ENCODE measurements at places on chromosomes 6 and 20.

- DNase-seq: no peak
- H3K4me1 ChIP-seq: no peaks in the 10 kb centered on the region
- no peak overlapping the region for H3K4me3 ChIP-seq
Measured at GRCh38 chr20:62339647-62340062, 27.5 kb downstream of the LAMA5 start.

DNA sequence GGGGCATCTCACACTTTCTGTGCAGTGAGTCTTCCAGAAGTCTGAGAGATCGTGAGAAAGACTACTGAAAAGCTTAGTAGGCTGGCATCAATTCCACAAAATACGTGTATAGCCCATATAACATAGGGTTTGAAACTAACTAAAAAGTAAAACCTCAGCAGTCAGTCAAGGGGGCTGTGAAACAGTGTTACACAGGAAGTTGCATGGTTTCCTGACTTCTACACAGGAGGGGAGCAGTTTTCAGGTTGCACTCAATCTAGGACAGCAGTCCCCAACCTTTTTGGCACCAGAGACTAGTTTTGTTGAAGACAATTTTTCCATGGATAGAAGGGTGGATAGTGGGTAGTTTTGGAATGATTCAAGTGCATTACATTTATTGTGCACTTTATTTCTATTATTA, 4.7 kb upstream of the LY86 start:
- no peaks in the 10 kb centered on the region for H3K27me3 ChIP-seq
- no peak for DNase-seq
- no peak overlapping the region for H3K27ac ChIP-seq
- H3K4me1 ChIP-seq: no peaks in the 10 kb centered on the region
- no peak overlapping the region for H3K4me3 ChIP-seq

- H3K4me3 ChIP-seq: no peak overlapping the region
- H3K36me3 ChIP-seq: no peaks in the 10 kb centered on the region
- H3K4me1 ChIP-seq: no peaks in the 10 kb centered on the region
- H3K27ac ChIP-seq: no peak overlapping the region
- no peaks in the 10 kb centered on the region for H3K27me3 ChIP-seq
Measured at GRCh38 chr6:124694139-124694705, 268.0 kb upstream of the RNF217 start.

DNA sequence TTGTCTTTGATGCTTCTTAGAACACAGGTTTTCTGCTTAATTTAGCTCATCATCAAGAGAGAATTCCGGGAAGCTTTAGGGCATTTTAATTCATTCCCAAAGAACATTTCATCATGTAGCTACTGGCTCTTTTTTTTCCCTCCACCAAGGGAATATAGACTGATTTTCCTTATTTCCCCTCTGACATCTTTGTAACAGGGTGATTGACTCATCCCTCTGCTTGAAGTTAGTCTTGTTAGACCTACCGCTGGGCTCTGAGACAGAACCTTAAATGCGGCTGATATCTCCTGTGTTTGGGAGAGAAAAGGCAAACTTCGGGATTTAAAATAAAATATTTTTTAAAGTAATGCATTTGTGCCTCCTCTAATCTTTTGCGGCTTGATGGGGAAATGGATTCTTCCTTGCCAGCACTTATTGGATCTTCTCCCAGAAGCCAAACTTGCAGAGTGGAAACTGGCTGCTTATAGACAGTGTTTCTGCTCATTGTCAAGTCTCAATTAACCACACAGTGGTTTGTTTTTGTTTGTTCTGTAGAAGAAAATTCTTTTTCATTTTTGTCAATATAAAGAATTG, 272.7 kb upstream of the PLCB4 start:
- no peak for DNase-seq
- no peaks in the 10 kb centered on the region for H3K36me3 ChIP-seq
- H3K4me1 ChIP-seq: no peaks in the 10 kb centered on the region
- H3K27me3 ChIP-seq: no peaks in the 10 kb centered on the region

DNA sequence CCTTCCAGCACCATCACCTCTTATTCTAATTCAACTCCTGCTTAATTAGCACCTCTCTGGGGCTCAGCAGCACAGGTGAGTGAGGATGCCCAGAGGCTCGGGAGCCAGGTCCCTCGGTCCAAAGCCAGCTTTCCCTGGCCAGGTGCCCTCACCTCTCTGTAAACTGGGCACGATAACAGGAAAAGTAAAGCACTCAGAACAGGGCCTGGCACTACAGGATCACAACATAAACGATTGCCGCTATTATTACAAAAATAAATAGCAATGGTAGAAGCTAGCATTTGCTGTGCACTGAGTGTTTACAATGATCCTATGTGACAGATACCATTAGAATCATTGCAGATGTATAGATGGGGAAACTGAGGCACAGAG, 2.6 kb downstream of the BPIFB2 start:
- no peaks in the 10 kb centered on the region for H3K4me1 ChIP-seq
- DNase-seq: no peak
- H3K4me3 ChIP-seq: no peak overlapping the region
- H3K27ac ChIP-seq: no peak overlapping the region
- H3K36me3 ChIP-seq: no peaks in the 10 kb centered on the region

- H3K36me3 ChIP-seq: no peaks in the 10 kb centered on the region
- DNase-seq: peak; percentile 39
- H3K4me3 ChIP-seq: no peak overlapping the region
- H3K4me1 ChIP-seq: no peaks in the 10 kb centered on the region
Measured at GRCh38 chr6:149190224-149190831, 127.2 kb upstream of the TAB2 start.

DNA sequence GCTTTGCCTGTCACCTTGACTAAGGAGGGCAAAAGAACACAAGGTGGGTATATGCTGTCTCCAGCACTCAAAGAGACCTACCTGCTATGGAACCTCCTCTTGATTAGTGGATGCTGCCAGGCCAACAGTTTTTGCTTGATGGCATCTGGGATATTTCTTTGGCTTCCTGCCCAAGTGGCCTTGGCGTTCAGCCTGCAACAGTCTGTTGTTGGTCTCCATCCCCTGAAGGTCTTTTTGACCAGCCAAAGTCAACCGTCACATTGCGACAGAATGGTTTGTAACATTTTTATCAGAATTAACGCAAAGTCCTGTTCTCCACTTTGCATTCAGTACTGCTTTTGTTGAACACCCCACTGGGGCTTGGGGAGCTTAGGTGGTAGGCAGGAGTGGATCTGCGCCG, 37.1 kb downstream of the SERPINB1 start:
- no peaks in the 10 kb centered on the region for H3K27me3 ChIP-seq
- no peaks in the 10 kb centered on the region for H3K36me3 ChIP-seq
- no peak overlapping the region for H3K4me3 ChIP-seq
- no peak for DNase-seq
- no peaks in the 10 kb centered on the region for H3K4me1 ChIP-seq

DNA sequence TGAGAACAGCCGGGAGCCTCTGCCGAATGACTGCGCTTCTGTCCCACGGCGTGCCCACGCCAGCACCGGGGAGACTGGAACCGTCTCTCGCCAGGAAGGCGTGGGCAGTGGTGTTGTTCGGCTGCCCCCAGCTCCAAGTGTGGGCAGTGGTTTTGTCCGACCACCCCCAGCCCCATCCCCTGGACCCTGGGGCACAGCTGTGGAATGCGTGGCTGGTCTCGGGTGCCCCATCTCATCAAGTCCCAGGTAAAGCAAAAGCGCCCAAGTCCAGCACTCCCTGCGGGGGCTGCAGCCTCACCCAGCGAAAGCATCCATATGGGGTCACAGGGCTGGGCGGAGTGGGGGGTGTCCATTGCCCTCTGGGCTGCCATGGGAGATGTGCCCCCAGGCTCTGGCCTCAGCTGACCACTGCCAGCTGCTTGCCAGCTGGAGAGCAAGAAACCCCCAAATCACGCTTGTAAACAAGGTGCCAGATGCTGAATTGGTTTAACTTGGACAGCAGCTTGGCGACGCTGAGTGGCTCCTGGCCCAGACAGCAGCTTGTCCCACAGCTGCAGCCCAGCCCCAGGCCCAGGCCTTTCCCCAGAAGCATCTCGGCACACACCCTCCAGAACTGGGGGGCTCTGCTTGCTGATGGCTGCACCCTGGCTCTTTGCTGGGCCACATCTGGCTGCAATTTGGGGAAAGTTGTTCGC, 4.5 kb downstream of the CABLES2 start:
- DNase-seq: no peak
- no peak overlapping the region for H3K27ac ChIP-seq
- no peak overlapping the region for H3K4me3 ChIP-seq
- H3K4me1 ChIP-seq: no peaks in the 10 kb centered on the region

DNA sequence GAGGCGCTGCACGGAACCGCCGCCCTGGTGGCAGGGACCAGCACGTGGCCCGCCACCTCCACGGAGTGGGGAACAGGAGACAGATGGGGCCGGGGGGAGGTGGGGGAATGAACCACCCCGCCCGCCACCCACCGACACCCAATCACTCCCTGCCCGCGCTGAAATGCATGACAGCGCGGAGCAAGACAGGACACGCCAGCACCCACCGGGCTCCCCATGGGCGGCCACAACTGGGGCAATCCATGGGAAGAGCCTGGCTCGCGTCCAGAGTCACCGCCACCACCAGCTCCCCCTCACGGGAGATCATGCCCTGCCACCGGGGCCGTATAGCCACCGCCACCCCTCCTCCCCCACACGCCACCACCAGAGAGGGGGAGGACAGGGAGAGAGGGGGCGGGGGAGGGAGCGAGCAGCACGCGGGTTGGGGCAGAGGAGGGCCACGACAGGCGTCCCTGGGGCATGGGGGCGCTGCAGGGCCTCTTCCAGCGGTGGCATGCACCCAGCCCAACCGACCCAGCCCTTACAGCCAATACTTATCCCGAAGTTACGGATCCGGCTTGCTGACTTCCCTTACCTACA, 744.3 kb upstream of the DEFB115 start:
- H3K27me3 ChIP-seq: no peaks in the 10 kb centered on the region
- no peaks in the 10 kb centered on the region for H3K36me3 ChIP-seq
- no peak for DNase-seq
- no peaks in the 10 kb centered on the region for H3K4me1 ChIP-seq
